ENCODE measurements at places on chromosomes 2 and 18.

- no peak for DNase-seq
These were observed 754.2 kb upstream of the ID2 start for GRCh38 chr2:7927691-7928090.

DNA sequence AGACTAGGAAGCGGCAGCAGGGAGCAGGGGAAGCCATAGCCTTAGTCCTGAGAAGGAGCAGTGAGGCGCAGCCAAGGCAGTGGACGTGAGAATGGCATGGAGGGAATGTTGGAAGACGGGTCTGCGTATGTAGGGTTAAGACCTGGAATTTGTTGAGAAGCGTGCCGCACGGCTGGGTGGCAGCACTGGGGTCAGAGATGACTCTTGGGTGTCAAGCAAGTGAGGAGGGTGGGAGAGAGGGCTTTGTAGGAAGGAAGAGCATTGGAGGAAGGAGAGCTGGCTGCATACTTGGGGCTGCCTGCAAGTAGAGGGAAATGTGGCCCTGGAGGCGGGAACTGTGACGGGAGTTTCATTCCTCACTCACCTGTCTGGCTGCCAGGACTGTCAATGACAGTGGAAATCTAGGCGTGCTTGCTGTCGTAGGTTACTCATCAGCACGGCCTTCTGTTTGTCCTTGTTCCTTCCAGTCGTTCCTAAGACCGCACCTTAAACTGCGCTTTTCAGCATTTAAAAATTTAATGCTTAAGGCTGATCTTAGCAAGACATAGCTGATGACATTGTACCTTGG is 108.0 kb downstream of the ITGB1BP1 start:
- no peak for DNase-seq

- no peak for DNase-seq
These were observed 27.7 kb downstream of the LOXHD1 start for GRCh38 chr18:46629361-46629760.

DNA sequence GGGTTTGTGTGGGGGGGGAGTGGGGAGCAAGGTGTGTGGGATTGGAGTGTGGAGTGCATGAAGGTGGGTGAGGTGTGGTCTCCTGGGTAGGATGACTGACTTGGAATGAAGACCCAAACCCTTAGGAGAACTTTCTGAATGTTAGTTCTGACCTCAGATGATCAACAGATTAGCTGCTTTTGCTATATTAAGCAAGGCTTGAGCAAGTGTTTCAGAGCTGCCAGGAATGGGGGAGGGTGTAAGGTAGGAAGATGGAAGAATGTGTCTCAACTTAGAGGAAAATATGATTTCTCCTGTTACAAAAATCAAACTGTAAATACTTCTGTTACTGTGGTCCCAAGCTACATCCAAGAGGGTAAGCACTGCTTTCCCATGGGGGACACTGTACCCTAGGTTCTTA is 273.6 kb downstream of the TGIF1 start:
- DNase-seq = no peak

DNA sequence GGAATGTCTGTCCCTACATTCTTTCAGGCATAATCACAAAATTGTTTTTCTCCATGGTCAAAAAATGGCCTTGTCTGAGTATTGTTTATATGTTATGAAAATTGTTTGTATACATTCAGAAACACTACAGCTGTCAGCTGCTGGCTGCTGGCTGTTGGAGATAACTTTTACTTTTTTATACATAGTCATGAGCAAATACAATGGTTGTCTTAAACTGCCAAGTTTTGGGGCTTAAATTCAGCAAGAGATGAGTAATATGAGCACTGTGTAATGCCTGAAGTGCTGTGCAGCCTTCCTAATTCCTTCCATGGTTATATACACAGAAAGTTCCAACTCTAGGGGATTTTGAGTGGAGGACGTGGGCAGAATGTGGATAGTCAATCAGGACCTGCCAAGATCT is 168.9 kb upstream of the RMP24 start:
- DNase-seq = no peak

DNA sequence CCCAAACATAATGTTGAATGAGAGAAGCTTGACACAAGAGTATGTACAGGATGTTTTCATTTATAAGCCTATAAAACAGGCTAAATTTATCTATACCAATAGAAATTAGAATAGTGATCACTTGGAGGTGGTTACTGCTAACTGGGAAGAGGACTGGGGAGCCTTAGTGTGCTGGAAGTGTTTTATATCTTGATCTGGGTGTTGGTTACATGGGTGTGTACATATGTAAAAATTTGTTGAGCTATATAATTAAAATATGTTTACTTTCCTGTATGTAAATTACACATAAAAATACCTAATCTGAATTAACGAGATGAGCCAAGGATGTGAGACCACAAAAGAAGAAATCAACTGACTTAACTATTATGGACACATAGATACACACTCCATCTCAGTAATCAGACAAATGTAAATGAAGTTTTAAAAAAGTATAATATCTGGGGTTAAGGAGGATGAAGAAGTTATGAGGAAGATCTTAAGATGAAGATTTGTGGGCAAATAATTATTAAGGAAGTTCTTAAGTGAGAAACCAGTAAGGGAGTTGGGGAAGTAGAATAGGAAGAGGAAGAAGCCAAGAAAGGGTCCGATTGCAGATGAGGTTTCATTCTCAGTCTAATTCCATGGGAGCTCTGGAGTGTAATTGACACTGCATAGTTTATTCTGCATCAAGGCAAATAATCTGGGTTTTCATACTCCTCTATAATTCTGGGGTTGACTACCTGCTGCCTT is 32.3 kb upstream of the NABP1 start:
- no peak for DNase-seq

DNA sequence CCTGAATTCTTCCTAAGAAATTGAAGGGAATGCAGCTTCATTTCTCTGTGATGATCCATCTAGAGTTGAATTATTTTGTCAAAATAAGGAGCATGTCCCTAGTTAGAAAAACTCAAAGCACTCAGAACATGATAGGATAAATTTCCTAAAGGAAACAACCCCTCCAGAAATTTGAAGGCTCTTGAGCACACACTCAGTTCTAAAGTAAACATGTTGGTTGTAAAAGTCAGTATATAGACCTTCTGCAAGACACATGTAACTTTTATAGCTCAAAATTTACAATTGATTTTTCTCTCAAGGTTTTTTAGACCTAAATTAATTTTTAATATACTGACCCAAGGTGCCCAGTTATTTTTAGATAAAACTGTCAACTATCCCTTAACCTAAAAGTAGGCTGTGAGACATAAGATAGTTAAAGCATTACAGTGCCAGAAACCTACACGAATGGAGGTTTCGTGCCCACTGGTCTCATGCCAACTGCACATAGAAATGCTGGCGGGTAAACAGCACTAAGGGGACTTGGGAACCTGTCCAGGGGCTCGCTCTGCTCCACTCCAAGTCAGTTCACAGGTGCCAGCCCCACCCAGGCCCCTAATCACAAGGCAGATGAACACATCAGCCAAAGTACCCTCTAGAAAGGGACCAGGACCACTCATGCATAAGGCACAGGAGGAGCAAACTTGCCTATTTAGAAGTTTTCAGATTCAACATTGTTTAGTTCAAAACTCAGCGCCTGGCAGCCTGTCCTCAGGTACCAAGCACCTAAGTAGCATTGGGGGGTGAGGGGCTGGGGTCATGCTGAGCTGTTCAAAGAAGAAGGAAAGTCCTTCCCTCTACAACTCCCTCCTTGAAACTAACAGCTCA is 106.5 kb downstream of the SMC6 start:
- DNase-seq = no peak

DNA sequence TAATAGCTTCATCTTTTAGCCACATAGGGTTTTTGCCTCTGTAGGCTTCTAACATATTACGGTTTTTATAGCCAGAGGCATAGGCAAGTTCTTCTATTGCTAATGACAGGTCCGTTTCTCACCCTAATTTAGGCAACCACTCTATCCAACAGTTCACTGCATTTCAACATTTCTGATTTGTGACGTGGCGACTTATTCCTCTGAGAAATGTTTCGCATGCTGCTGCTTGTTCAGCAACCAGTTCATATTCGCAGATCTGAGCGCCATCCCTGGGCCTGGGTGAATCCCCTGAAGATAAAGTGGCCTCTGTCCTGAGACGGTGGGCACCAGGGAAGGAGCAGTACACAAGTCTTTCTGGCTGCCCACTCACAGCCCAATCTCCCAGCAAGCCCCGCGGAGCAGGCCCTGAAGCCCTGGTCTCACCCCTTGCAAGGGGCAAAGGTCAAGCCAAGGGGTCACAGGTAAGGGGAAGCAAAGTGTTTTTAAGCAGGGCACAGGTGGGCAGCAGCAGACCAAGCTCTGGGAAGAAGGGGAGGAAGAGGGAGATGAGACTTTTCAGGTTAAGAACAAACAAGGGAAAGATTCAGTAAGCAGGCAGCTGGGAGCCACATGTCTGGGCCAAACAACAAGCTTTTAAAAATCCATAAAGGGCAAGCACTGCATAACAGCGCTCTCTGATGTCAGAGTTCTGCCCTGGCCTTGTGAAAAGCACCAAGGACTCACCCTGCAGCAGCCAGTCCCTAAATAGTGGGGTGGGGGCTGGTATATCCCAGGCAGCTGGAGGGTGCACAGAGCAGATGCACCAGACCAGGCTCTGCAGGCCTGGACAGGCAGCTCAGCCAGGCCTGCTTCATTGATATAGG is 10.8 kb upstream of the COX7A2L start:
- no peak for DNase-seq
